ENCODE measurements at places on chromosomes 13 and 19. TPM values are rescaled to one million over a fixed set of nuclear protein-coding genes. Genes with fewer than 3 reads are reported as not detected.
A peak's percentile ranks its signal among the peaks of the same experiment; 100 is the strongest.

DNA sequence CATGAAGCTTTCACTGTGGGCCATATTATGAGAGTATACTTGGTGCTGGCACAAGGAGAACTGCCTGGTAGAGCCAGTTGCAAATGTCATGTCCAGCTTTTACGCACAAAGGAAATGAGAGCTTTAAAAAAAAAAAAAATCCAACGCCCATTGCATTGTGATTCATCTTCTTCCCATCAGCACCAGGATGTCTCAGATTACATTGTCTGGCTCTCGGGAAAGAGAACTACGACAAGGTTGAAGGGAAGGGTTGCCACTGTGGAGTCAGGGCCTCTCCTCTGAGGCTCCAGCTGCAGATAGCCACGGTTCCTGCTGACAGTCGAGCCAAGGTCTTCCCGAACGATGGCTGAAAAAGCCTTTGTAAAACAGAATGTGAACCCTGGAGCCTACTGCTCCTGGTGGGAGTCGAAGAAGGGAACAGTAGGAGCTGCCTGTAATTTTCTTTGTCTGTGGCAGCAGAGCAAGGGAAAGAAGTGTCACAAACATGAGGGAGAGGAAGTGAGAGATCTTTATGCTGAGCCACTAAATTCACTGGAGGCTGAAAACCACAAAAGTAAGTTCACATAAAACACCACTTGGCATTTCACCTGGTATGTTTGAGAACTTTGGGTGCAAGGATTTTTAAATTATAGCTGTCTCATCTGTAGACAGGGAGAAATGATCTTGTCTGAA lies 704.7 kb downstream of the DIAPH3 start:
- DNase-seq, result peak; percentile 52

GRCh38 chr13:31361673-31362072 lies 161.9 kb downstream of the B3GLCT start:
- DNase-seq, result peak; percentile 22

GRCh38 chr13:102536695-102537485 lies 59.9 kb upstream of the TPP2 start:
- DNase-seq, result no peak

- DNase-seq, result peak; percentile 27
Measured at GRCh38 chr19:39223703-39224279, 19.7 kb upstream of the SYCN start.

DNA sequence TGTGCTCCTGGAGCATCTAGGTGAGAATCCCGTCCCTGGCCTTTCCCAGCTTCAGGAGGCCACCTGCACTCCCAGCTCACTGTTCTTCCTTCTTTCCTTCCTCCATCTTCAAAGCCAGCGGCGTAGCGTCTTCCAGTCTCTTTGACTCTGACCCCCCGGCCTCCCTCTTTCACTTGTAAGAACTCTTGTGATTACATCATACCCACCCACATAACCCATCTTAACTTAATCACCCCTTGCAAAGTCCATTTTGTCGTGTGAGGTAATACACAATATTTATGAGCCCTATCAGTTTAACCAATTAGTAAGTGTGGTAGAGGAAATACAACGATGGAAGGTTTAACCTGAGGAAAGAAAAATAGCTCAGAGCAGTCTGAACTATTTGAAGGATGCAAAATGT lies 4.6 kb upstream of the CDC16 start:
- peak; percentile 28 for DNase-seq

Gene ZNF543
- 19.2 TPM for total RNA-seq

Gene TNFSF9
- 30.9 TPM for total RNA-seq

Gene RFPL4AL1
- 0.87 TPM for total RNA-seq

All from renal cortical epithelial cell (primary cell).